ENCODE measurements at places on chromosomes 7 and 10.

- no peak for DNase-seq
Observed at GRCh38 chr10:125284875-125285597, 124.7 kb upstream of the CTBP2 start.

DNA sequence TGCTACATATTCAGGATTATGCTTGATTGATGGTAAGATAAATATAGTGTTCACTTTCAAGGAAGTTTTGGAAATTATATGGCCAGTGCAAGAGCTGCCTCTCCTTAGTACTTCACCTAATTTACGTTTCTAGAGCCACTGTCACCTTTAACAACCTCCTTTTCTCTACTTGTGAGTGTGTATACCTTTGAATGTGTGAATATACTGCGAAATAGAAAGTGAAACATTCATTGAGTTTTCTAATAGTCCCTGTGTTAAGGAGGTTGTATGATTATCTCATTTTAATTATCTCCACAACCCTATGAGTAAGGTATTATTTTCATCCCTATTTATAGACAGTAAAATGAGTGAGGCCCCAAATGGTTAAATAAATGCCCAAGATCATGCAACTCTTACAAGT is 1050.5 kb downstream of the XPNPEP1 start:
- no peak for DNase-seq

DNA sequence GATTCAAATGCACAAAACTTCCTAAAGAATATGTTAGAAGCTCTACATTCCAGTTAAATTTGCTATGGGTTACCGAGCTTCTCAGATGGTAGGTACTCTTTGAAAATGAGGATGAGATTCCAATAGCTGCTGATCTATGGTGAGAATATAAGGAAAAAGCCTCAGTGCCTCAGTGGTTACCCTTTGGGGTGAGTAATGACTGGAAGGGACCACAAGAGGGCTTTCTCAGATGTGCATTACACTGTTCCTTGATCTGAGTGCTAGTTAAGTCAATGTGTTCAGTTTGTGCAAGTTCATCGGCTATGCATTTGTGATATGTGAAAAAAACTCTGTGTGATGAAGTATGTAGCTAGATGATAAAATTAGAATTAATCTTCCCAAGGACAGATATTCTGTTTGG is 3.5 kb downstream of the NRCAM start:
- no peak for DNase-seq

- DNase-seq: no peak
Observed at GRCh38 chr7:43242628-43243255, 130.3 kb downstream of the HECW1 start.

- DNase-seq: no peak
Observed at GRCh38 chr10:70540789-70541360, 61.7 kb downstream of the PRF1 start.

- DNase-seq: no peak
Observed at GRCh38 chr7:148290538-148290937, 300.0 kb upstream of the C7orf33 start.

- no peak for DNase-seq
Observed at GRCh38 chr10:83333566-83333965, 805.7 kb upstream of the GHITM start.

GRCh38 chr10:11149807-11150141 is 132.1 kb downstream of the CELF2 start:
- DNase-seq: no peak
